ENCODE measurements at places on chromosomes 2 and 18.

DNA sequence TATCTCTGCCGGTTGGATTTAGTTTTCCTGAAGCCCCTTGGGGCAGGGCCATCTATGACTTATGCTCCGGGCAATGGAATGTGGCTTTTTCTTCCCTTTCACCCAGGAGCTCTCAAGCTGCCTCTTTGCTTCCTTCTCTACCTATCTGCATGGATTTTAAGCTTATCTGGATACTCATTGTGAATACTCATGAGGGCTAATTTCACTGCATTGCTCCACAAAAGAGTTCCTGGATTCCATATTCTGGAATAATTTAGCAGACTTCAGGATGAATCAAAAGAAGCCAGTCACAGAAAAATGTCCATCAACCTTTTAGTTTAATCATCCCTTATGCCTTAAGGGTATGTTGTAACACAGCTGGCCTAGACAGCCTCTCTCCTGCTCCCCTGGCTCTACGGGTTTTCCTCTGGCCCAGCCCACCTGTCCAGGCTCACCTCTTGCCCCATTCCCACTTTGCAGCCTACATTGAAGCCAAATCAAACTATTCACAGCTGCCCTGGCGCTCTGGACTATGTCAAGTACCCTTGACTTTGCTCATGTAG lies 122.8 kb upstream of the RMDN2 start:
- no peak for DNase-seq

DNA sequence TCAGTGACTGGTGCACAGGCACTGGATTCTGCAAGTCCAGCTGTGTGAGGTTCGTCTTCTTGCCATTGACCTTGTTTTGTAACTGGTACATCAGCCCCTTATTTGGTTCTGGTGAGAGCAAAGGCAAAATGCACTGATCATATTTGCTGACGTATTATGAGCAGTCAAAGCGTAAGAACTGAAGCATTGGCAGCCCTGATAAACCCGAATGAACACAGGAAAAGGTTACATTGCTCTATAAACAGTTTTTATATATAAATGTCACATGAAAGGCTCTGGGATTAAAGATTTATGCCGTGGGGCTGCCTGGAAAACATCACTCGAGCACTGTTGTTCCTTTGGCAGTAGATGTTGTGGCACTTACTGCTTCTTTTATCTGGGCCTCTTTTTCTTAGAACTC lies 167.9 kb downstream of the IRS1 start:
- no peak for DNase-seq

DNA sequence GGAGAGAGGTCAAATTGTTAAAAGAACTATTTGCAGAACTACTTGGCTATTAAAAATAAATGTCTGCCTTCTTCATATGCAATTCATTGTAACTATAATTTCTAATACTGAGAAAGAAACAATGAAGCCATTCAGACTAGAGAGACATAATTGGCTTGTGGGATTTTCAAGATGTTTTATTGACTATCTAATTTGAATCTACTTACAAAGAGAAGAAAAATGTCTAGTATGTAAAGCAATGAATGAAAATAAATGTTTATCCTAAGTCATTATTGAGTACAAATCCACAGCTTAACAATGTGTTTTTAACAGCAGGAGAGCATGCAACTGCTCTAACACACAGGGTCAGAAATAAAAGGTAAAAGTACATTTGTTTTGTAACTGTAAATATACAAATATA lies 19.2 kb downstream of the RMP24 start:
- DNase-seq: no peak

GRCh38 chr2:166384774-166385173 lies 9.0 kb upstream of the SCN9A start:
- no peak for DNase-seq

DNA sequence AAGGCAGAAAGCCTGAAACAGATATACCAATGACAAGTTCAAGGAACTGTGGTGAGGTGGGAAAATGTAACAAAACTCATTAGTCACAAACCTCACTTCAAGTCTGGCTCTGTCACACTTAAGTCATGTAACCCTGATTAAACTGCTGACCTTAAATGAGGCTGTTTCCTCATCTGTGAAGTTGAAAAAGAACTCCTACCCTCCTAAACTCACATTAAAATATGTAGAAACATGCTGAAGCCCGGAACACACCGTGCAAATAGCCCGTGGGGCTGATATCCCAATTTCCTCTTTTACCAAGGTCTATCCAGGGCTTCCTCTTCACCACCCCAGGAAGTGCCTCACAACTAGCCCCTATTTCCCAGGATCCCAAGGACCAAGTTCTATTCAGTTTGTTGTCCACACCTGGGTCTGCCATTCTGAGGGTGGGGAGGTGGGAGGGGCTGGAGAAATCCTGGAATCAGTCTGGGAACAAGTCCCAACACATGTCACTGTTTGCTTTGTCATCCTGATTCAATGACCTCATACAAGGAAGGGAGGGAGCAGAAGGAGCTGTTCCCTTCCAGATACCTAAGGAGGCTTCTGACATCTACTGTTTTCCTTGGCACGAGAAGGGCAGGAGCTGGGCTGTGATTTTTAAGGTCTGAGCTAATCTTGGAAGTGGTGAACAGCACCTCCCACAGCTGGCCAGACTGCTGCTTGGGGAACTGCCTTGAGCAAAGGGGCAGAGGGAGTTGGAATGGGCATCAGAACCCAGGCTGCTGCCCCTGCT lies 42.3 kb downstream of the SLC4A1AP start:
- DNase-seq: no peak

- no peak for DNase-seq
Observed at GRCh38 chr2:24015562-24016375, 5.9 kb downstream of the MFSD2B start.

DNA sequence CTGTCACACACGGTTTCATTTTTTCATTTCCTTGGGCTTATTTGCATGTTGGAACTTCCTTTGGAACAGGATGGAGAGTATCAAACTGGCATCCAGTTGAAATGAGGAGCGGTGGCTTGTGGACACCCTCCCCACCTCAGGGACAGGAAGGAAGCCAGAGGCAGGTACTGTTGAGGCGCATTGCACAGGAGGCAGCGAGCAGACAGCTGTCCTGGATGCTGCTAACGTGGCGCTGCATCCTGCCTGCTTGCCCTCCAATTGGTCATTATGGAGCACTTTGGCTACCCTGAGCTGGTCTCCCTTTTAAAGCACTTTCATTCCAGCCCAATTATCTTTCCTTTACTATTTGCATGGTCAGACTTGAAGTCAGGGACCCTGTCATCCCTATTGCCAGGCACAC lies 80.7 kb upstream of the ITGA4 start:
- DNase-seq: no peak

- no peak for DNase-seq
Observed at GRCh38 chr2:40395169-40396073, 56.5 kb downstream of the SLC8A1 start.

GRCh38 chr2:73642338-73643018 lies at the start of gene NAT8:
Gene NAT8 (minus strand): TSS chr2:73642422. CDS start chr2:73641628, 794 bp downstream.
- DNase-seq: no peak

- DNase-seq: no peak
Observed at GRCh38 chr2:240752209-240752608, 60.5 kb downstream of the AQP12A start.

GRCh38 chr18:25446972-25447371 lies 95.0 kb upstream of the ZNF521 start:
- DNase-seq: no peak

DNA sequence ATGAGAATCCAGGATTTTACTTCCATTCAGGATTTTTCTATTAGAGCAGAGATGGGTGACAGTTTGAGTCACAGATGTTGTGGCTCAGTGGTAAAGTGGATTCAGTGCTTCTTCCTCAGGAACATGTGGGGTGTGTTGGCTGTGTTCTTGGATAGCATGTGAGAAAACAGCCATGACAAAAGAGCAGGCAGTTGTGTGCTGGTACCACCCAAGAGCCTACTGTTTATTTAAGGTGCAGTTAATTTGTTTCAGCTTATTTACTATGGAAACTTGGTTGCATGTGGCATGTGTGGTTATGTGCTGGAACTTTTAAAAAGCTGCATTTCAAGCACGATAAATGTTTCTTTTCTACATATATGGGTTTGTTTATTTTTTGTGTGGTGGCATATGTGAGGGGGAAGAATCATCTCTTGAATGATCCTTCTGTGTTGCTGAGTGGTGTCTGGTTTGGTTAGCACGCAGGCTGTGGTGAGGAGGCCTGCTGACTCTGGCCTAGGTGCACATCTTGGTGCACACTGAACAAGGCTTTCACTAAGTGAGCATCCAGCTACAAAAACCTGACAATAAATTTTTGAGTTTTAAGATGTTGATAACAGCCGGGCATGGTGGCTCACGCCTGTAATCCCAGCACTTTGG lies 67.3 kb downstream of the SPTBN1 start:
- no peak for DNase-seq

GRCh38 chr2:61853086-61853846 lies 594 bp downstream of the FAM161A start:
- DNase-seq: no peak

DNA sequence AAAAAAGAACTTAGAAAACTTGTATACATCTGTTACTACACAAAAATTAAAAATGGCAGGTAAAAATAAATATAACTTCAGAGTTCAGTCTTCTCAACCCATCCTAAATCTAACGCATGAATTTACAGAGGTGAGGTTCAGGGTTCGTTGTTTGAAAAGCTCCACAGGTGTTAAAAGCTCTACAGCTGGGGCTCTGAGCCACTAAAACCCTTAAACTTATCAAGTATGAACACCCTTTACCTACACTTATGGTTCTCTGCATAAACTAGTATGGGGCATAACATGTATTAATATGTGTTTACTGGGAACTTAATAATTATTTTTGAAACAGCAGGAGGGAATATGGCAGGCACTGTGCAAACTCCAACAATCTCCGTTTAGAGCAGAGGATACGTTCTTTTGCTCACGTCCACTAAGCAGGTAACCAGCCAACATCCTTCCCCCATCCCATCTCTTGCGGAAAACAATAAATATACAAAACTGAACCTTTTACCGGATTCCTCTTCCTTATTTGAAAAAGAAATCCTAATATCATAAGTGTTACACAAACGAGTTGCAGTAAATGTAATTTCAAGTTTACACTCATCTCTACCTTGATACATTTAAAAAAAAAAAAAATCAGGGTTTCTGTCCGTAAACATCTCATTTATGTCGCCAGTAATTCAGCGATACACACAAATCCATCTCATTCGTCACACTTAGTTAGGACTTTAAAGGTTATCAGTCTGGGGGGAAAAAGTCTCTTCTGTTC lies 1.3 kb downstream of the PIAS2 start:
- DNase-seq: no peak

DNA sequence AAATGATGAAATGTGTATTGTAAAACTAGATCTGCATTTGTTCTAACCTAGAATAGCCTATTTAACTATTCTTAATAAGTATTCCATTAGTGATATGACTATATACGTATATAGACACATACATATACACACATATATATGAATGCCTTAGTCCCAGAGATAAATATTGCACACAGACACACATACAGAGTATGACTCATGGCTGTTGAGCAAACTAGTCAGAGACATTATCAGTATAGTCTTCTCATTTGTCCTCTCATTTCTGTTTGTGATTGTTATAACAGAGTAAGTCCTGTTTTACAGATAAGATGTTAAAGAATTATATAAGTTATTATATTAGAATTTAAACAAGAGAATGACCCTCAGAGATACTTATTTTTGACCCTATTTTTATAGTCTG lies 202.5 kb downstream of the CCDC102B start:
- DNase-seq: no peak

DNA sequence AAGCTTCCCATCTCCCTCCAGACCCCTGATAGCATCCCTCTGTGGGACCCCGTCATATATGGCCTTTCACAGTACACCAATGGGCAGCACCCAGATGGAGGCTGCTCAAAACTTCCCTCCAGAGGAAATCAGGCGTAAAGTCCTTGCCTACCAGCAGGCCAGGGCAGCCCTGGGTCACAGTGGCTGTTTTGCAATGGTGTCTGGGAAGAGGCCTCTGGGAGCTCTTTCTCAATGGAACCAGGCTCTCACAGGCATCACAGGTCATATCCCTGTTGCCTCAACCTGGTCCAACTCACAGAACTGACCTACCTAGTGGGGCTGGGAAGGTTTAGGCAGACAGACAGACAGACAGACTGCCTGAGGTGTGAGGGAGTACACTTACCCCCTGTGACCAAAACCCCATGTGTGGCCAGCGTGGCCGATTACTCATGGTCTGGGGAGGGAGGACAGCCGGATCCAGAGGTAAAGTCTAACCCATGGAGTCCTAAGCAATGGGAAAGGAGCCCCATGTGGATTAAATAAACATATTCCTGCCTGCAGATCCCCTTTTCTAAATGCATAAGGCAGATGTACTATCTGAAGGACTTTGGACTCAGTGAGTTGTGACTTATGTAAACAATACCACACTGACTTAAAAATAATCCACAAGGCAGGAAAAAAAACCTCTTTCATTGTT lies 58.2 kb downstream of the BCL2L11 start:
- DNase-seq: no peak

Data from activated naive CD4-positive, alpha-beta T cell treated with anti-CD3 and anti-CD28 coated beads, Interleukin-2, amount 50 U/mL, for 72 hours (primary cell).